Activated naive CD4-positive, alpha-beta T cell treated with Interleukin-2 at 50 U/mL for 16 hours (primary cell): ENCODE measurements at places on chromosomes 11 and 22.

DNA sequence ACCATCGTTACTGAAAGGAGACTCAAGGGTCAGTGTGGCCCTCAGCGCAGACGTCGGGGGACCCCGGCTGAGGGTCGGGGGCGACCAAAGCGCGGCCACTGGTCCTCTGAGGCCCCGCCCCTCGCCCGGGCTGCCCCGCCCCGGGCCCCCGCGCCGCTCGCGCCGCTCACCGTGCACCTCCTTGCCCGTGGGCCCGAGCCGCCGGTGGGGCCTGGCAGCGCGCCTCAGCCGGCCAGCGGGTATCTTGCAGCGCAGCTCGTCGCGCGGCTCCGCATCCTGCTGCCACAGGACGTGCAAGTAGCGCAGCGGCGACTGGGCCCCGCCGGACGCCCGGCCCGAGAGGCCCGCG lies 419 bp downstream of the ANKRD54 start:
- DNase-seq = peak; percentile 60

- DNase-seq = no peak
Measured at GRCh38 chr11:57513452-57513795, 2.1 kb downstream of the SLC43A1 start.

GRCh38 chr22:43388420-43388851 lies 23.4 kb upstream of the MPPED1 start:
- DNase-seq = peak; percentile 76

DNA sequence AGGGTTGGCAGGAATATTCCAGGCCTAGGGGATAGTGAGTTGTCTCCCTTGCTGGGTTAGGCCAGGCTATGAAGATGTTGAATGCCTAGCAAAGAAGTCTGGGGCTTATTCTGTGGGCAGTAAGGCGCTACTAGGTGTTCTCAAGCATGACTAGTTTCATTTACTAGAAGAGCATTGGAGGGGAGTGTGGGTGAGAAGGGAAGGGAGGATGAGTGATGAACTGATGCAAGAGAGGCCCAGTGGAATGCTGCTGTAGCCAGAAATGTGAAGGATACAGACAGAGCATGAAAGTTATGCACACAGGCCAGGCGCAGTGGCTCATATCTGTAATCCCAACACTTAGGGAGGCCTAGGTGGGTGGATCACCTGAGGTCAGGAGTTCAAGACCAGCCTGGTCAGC lies 33.5 kb downstream of the POU2F3 start:
- no peak for DNase-seq

- no peak for DNase-seq
Measured at GRCh38 chr11:73234471-73235181, 16.5 kb downstream of the P2RY2 start.

DNA sequence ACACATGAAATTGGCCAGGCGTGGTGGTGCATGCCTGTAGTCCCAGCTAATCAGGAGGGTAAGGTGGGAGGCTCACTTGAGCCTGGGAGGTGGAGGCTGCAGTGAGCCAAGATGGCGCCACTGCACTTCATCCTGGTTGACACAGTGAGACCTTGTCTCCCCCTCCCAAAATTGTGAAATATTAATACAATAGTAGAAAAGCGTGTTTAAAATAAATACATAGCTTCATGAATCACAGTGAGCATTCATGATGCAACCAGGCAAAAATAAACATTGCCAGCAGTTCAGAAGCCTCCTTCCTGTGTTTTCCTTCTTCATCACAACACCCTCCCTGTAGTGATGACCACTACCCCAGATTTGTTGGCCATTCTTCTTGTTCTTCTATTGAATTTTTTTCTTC lies 4.3 kb upstream of the TEAD1 start:
- no peak for DNase-seq

DNA sequence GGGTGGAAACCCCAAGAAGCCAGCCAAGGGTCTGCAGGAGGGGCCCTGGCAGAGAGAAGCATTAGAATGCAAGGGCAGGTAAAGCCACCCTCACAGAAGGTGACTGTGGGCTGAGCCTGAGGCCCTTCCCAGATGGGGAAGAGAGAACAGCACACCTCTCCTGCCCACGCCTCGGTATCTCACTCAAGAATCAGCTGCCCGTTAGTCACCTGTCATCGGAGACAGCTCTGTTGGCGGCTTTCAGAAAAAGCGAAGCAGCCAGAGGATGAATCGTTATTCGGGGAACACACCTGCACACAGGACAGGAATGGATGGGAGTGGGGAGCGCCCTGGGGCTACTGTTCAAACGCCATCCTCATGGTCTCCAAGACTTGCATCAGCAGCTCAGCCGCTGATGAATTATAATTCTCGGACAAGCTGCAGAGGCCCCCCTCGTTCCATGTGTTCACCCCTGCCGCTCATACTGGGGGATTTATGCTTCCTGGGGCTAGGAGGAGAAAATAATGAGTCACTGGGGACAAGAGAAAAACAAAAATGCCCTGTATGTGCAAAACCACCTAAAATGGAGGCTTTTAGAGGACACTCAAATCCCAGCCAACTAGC lies 21.6 kb upstream of the TMA7B start:
- DNase-seq = peak; percentile 62

DNA sequence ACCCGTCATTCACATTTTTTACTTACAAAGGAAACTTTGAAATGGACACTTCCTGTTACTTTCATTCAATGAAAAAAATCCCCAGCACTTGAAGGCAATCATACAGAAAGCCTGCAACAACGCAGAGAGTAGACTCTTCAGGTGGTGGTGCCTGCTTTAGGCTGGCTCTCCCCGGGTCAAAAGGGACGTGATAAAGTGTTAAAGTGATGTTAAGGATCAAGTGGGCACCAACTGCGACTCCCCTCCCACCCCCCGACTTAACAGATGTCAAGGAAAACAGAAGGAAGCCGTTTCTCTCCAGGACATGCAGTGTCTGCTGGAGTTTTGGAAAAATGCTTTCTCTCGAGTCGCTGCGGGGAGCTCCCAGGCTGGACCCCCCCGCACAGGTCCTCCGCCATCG lies 414 bp upstream of the PNPLA3 start:
- DNase-seq = no peak

GRCh38 chr22:19605508-19606331 lies 81.5 kb upstream of the CLDN5 start:
- no peak for DNase-seq

DNA sequence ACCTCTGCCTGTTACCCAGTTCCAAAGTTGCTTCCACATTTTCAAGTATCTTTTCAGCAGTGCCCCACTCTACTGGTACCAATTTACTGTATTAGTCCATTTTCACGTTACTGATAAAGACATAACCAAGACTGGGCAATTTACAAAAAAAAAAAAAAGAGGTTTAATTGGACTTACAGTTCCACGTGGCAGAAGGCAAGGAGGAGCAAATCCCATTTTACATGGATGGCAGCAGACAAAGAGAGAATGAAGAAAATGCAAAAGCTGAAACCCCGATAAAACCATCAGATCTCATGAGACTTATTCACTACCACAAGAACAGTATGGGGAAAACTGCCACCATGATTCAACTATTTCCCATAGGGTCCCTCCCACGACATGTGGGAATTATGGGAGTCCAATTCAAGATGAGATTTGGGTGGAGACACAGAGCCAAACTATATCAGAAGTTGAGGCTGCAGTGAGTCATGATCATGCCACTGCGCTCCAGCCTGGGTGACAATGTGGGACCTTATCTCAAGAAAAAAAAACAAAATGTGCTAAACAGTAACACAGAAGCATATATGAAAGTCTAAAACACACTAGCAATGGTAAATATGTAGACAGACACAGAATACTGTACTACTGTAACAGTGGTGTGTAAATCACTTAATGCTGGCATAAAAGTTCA lies 190.3 kb upstream of the ZC3H12C start:
- DNase-seq = no peak
